Body of pancreas (tissue), 4 donors: ENCODE measurements at places on chromosomes 5 and 9. TPM values are rescaled to one million over a fixed set of nuclear protein-coding genes. Genes with fewer than 3 reads are reported as not detected.

DNA sequence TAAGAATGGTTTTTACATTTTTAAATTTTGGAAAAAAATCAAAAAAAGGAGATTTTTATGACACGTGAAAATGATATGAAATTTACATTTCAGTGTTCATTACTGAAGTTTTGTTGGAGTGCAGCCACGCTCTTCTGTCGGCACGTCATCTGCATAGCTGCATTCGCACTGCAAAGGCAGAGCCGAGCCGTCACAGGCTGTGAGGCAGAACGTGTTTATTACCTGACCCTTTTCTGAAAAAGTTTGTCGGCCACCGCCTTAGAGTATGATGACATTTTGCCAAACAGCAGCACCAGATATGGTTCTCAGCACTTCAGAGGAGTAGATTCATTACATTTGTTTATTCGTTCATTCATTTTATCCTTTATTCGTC, 24.1 kb downstream of the HRH2 start:
- H3K27me3 ChIP-seq: peaks cover 7% of the 10 kb centered on the region
- H3K27ac ChIP-seq: no peak overlapping the region
- DNase-seq: no peak
- H3K36me3 ChIP-seq: no peaks in the 10 kb centered on the region

DNA sequence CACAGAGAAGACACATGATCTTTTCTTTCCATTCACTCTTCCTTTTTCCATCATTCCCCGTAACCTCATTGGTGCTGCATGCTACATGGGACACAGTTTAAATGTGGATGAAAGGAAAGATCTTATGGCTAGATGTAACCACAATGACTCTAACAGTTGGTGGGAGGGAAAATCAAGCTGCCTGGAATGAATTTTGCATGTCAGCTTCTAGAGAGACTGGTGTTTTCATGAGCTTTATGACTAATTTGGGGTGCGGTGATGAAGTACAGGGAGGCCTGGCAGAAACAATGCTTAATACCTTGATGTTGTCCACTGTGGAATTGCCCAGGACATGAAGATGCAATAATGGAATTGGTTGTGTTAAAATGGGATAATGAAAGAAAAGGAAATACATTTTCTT, 55.9 kb upstream of the MYO10 start:
- no peak overlapping the region for H3K4me3 ChIP-seq
- H3K36me3 ChIP-seq: no peaks in the 10 kb centered on the region
- H3K4me1 ChIP-seq: no peaks in the 10 kb centered on the region
- no peak overlapping the region for H3K27ac ChIP-seq
- no peak for DNase-seq

- H3K27me3 ChIP-seq: no peaks in the 10 kb centered on the region
- no peak overlapping the region for H3K27ac ChIP-seq
- no peak overlapping the region for H3K4me3 ChIP-seq
These were observed 62.0 kb upstream of the RNU6ATAC start for GRCh38 chr9:134226221-134226930.

GRCh38 chr5:165101709-165102108, 1596.3 kb downstream of the MAT2B start:
- no peak overlapping the region for H3K4me3 ChIP-seq
- H3K36me3 ChIP-seq: no peaks in the 10 kb centered on the region
- H3K4me1 ChIP-seq: no peaks in the 10 kb centered on the region

- no peak for DNase-seq
- H3K27ac ChIP-seq: no peak overlapping the region
- no peaks in the 10 kb centered on the region for H3K4me1 ChIP-seq
- no peaks in the 10 kb centered on the region for H3K36me3 ChIP-seq
- no peak overlapping the region for H3K4me3 ChIP-seq
These were observed 70.4 kb upstream of the SIMC1 start for GRCh38 chr5:176167800-176168199.

GRCh38 chr5:103010168-103010567, 109.8 kb downstream of the GIN1 start:
- H3K27ac ChIP-seq: no peak overlapping the region
- H3K27me3 ChIP-seq: no peaks in the 10 kb centered on the region
- H3K36me3 ChIP-seq: no peaks in the 10 kb centered on the region
- no peak overlapping the region for H3K4me3 ChIP-seq

- H3K27me3 ChIP-seq: no peaks in the 10 kb centered on the region
- peaks cover under 1% of the 10 kb centered on the region for H3K4me1 ChIP-seq
- no peak for DNase-seq
- H3K4me3 ChIP-seq: no peak overlapping the region
- H3K27ac ChIP-seq: no peak overlapping the region
- no peaks in the 10 kb centered on the region for H3K36me3 ChIP-seq
These were observed 46.8 kb downstream of the GCNT4 start for GRCh38 chr5:75005561-75005960.

DNA sequence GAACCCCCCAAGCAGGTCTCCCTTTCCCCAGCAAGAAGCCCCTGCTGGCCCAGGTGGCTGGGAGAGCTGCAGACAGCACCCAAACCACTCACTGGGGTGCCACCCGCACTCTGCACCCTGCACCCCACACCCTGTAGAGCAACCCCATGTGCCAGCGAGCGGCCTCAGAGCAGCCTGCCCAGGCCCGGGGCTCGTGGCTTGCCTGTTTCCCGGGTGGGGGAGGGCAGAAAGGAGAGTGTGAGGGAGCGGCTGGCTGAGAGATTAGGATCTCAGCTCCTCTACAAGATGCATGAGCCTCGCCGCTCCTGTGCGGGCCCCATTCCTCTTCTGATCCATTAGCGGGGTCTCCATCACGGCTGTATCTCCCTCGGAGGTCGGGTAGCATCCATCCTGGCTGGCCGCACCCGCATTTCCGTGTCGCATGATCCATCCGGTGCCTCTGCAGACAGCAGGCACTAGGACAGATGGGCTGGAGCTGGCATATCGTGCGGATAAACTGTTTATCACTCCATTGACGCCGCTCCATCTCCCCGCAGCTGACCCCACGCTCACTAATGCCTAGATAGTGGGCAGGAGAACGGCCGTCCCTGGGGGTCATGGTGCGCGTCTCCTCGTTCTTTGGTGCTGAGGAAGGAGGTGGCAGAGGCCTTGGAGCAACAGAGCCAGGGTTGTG, 54.4 kb downstream of the MRPL36 start:
- no peaks in the 10 kb centered on the region for H3K4me1 ChIP-seq
- no peaks in the 10 kb centered on the region for H3K27me3 ChIP-seq
- no peaks in the 10 kb centered on the region for H3K36me3 ChIP-seq
- DNase-seq: no peak
- no peak overlapping the region for H3K27ac ChIP-seq

DNA sequence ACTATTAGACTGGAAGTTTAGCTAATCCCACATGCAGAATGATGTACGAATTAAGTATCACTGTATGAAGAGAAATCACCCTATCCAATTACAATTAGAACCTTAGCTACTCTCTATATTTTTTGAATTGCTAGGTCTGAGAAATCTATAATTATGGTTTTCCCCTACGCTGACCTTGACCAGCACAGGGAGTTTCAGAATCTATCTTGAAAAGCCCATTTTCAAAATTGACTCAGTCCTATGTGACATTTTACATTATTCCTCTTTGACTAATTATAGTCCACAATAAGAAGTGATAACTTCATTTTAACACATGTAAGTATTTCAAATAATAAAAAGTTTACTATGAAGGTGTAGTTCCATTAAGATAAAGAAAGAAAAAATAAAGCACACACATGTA, 21.5 kb downstream of the NUDT12 start:
- H3K27me3 ChIP-seq: no peaks in the 10 kb centered on the region
- no peaks in the 10 kb centered on the region for H3K36me3 ChIP-seq
- no peak overlapping the region for H3K27ac ChIP-seq
- H3K4me1 ChIP-seq: no peaks in the 10 kb centered on the region

DNA sequence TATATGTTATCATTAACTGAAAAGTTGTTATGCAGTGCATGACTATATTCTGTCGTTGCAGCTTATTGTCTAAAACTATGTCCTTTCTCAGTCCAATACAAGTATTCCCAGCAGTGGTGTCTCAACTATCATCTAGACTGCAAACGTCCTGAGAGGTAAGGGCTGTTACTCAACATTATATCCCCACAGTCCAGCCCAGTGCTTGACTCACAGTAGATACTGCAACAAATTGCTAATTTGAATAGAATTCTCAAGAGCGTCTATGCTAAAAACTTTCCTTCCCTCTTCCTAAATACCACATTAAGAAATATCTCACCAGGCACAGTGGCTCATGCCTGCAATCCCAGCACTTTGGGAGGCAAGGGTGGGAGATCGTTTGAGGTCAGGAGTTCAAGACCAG, 37.7 kb upstream of the PCSK5 start:
- no peak overlapping the region for H3K27ac ChIP-seq
- no peaks in the 10 kb centered on the region for H3K36me3 ChIP-seq
- H3K27me3 ChIP-seq: no peaks in the 10 kb centered on the region
- H3K4me1 ChIP-seq: peaks cover 6% of the 10 kb centered on the region
- H3K4me3 ChIP-seq: no peak overlapping the region

The ARL10 gene
- total RNA-seq: 2.9 TPM

The GFPT2 gene
- 17.5 TPM for total RNA-seq

The PCDHA1 gene
- total RNA-seq: not detected

The PCDHGB1 gene
- 3.9 TPM for total RNA-seq

The ELOVL7 gene
- total RNA-seq: 2.6 TPM

The ARID3C gene
- not detected for total RNA-seq
